ENCODE measurements at places on chromosomes 5 and 9.

DNA sequence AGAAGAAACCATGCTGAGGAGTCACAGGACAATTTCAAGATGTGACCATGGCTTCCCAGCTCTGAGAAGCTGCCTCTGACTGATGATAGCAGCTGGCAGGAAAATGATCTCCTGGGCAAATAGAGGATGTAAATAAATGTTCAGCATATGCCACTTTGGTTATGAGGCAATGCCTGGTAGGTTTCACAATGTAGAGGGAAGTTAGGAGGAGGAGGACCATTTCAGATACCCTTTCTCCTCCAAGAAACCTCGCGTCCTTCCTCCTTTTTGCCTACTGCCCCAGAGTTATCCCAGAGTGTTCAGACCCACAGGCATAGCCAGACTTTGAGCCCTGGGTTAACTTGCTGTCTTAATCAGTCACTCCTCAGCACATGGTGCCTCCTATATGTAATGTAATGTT is 541.6 kb upstream of the DAP start:
- DNase-seq = no peak

DNA sequence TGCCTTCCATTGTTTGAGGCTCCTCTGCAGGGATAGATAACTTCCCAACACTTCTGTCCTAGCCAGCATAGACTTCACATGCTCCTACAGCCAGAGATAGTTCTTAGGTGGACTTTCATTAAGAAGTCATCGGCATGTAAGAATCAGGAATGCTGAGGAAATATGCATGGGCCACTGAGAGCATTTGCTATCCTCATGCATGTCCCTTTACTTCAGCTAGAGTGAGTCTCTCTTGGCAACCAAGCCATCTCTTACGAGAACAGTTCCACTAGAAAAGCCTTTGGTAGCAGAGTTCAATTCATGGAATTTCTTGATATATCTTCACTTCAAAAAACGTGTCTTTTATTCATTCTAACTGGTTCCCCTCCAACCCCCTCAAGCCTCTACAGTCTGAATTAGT is 202.4 kb downstream of the SMARCA2 start:
- no peak for DNase-seq

DNA sequence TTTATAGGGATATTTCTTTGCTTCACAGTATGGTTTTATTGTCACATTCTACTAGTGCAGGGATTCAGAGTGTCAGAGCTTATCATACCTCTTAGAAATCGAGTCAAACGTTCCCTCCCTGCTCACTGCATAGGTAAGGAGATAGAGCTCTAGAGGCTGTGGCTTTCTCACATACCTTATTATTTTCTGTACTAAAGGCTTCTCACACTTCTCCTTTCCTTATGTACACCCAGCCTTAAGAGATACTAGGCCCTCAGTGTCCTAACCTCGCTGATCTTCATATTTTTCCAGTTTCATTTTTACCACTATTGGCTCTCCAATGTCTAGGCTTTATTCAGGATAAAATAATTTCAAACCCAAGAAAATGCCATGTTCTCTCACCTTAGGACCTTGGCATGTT is 297.3 kb upstream of the RIOK2 start:
- DNase-seq = no peak

DNA sequence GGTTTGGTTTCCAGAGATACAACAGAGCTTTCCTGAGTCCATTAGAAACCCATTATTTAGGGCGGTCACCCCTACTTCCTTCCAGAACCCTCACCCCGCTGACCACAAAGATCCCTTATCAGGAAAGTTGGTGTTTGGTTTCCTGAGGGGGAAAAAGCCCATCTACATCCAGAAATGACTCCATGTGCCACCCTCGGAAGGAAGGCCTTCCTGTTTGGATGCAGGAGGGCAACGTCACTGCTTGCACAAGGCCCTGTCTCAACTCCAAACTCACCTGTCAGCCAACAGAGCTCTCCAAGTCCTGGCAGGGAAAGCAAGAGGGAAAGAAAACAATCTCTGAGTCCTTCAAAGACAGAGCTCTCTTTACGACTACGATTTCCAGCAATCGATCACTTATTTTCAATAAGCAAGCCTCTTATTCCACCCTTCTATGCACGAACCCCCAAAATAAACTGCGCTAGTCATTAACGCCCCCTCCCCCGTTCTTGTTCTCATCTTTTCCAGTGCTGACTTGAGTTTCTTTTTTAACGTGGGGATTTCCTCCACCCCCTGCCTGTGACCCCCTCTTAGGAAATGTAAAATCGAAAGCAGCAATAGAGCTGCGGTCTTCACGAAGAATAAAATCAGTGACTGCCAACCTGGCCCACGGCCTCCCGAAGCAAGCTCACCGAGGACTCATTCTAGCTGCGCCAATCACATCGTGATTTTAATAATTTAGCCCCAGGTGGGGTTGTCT is 35.7 kb upstream of the NTNG2 start:
- no peak for DNase-seq

DNA sequence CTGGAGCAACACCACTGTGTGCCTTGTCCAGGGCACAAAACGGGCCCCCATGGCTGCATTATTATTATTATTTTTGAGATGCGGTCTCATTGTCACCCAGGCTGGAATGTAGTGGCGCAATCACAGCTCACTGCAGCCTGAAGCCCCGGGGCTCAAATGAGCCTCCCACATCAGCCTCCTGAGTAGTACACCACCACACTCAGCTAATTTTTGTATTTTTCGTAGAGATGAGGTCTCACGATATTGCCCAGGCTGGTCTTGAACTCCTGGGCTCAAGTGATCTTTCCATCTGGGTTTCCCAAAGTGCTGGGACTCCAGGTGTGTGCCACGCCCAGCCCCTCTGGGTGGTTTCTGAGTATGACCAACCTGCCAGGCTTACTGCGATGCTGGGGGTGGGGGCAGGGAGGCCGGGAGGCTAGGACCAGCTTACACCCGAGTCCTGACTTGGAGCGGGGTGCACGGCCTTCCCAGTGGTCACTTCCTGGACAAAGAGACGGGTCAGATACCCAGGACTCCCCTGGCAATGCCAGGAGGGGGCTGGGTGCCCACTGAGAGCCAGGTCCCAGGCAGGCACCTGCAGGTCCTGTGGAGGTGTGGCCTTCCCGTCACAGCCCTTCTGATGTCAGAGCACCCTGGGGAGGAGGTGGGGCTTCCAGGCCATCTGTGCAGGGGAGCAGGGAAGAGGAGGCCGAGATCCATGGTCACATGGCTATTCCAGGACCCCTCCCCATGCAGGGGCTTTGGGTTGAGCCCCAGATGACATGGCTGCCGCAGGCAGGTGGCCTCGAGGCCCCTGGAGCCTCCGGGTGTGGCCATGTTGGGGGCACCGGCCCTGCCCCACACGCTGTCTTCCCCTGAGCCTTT is 8.3 kb upstream of the NRARP start:
- no peak for DNase-seq

DNA sequence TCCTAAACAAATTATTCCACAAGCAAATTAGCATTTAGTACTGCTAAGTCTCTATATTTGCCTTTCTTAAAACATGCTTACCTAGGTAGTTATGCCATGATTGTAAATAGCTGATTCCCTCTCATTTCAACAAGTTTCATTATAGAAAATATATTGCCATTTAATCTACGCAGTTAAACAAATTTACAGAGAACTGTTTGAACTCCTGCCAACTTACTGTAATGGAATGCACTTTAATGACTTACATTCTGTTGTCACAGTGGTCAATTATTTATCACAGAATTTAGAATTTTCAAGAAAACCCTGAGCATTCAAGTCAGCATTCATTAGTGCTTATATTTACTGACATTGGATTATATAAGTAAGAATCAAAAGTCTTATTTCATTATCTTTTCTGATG is 19.6 kb downstream of the SLC38A9 start:
- no peak for DNase-seq

- DNase-seq = no peak
These were observed 56.6 kb downstream of the CFAP90 start for GRCh38 chr5:7794311-7794710.

DNA sequence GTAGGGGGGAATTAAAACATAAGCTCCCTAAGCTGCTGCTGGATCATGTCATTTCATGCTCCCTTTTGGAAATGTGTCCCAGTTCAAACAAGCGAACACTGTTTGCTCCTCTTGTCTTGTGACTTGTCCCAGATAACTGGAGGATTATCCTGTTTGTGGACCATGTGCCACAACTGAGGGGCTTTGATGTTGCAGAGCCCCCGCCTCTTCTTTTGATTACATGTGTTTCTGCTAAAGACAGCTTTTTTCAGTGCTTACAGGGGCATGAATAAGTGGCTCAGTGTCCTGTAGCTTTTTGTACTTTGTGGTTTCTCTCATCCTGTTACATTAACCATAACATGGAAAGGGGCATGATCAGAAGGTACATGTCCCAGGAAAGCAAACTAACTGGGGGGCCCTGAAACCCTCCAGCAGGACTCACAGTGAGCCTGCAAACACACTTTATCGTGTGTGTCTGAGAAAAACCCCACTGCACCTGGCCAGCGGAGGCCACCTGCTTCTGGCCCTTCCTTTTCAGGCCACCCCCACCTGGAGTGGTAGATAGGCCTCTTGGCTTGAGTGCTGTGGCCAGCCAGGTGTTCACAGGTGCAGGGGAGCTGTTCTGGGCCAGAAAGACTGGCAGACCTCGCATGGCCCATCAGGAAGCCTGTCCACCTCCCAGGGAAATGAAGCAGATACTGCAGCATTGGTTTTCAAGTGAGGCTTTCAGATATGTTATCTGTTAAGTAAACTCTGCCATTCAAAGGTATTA is 285.6 kb downstream of the FANCC start:
- no peak for DNase-seq

DNA sequence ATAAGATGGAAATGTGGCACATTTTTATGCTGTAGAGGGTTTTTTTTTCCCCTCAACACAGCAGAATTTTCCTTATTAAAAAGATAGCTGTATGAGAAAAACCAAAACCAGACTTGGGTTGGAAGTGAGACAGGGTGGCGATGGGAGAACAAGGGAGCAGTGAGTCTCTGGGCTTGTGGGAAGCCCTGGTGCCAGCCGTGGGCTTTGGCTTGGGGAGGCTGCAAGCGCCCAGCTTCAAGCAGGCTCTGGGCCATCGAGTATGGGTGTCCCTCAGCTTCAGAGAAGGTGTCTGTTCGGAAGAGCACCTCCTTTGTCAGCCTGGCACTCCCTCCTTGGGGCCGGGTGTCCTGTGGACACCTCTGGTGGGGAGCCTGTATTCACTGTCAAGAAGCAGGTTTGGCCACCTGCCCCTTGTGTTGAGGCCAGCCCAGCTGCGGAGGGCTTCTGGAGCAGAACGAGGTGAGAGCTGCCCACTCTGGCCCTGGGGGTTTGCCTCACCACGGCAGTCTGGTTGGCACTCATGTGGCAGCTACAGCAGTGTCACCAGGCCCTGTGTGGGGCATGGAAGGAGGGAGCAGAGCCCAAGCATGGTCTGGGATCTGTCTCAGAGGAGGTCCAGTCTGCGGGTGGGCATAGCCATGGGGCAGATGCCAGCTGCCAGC is 37.6 kb upstream of the ANGPTL2 start:
- no peak for DNase-seq

DNA sequence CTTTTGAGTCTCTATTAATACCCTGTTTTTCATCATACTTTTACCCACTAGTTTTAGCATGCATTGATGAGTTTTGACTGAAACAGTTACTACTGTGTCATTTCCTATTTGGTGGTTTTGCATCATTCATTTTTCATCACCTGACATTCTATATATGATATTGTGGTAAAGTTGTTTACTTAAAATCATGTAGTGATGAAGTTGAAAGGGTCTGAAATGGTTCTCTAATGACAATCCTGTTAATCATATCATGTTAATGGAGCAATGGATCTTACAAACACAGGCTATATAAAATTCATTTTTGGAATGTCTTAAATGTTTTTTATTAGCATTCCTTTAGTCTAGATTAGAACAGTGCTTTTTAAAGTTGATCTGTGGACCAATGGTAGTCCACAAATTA is 84.1 kb downstream of the ERBIN start:
- DNase-seq = no peak

DNA sequence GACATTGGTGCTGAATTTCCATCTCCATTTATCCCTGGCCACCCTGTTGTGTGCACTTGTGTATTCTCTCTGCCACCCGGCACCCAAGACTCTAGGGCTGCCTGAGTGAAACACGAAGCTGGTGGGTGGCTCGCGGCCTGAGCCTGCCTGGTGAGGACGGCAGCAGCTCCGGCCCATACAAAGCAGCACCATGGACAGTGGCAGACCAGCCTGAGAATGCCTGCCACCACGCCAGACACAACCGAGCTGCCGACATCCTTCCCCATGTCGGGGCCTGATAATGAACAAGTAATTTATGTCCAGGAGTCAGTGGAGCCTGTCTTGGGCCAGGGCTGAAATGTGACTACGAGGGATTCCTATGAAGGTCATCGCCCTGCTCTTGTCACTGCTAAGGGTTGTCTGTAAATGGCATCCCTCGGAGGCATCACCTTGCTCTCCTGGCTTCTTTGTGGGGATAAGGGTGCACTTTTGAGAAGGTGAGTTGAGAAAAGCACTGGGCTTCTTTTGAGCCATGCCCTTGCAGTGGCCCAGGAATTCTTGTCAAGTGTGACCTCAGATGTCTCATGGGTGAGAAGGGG is 175.7 kb downstream of the MELK start:
- no peak for DNase-seq

GRCh38 chr9:715743-716400 is 125.6 kb upstream of the DMRT1 start:
- DNase-seq = no peak

- no peak for DNase-seq
These were observed 318.0 kb upstream of the PUM3 start for GRCh38 chr9:3161912-3162311.

- DNase-seq = no peak
These were observed 94.1 kb upstream of the RANBP6 start for GRCh38 chr9:6109571-6109970.
